ENCODE measurements at places on chromosomes 3 and 15.

GRCh38 chr3:127444761-127445160, 145.8 kb downstream of the TPRA1 start:
- DNase-seq = no peak

DNA sequence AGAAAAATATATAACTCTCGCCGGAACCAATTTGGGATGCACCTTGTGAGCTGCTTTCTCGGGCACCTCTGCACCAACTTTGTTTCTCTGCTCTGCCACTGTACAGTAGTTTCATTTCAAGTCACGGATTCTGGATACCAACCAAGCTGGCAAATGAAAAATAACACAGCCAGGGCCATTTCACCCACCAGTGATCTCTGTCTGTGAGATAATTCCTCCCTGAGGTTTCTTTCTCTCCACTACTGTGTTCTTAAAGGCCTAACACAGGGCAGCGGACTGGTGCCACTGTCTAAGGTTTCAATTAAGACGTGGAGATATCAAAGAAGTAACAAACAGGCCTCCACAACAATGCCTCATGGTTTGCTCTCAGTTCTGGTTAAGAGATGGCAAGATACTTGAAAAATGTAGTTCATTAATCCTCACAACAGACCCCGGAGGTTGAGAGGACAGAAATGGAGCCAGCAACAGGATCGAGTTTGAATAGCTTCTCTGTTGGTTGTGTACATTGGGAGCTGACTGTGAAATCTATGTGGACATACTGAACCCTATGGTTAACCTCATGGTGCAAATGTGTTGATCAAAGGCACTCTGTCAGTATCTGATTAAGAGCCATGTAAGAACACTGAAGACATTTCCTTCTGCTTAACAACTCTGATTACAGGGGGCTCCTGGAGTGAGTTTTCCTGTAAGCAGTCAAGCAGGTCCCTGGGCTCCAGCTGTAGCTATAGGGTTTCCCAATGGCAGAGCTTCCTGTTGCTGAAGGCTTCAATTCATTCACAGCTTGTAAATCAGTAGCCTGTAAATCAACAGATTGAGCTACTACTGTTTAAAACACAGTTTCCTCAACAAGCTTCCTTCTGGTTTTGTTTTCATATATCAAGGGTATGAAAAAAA, 470.5 kb downstream of the EPHA3 start:
- no peak for DNase-seq

DNA sequence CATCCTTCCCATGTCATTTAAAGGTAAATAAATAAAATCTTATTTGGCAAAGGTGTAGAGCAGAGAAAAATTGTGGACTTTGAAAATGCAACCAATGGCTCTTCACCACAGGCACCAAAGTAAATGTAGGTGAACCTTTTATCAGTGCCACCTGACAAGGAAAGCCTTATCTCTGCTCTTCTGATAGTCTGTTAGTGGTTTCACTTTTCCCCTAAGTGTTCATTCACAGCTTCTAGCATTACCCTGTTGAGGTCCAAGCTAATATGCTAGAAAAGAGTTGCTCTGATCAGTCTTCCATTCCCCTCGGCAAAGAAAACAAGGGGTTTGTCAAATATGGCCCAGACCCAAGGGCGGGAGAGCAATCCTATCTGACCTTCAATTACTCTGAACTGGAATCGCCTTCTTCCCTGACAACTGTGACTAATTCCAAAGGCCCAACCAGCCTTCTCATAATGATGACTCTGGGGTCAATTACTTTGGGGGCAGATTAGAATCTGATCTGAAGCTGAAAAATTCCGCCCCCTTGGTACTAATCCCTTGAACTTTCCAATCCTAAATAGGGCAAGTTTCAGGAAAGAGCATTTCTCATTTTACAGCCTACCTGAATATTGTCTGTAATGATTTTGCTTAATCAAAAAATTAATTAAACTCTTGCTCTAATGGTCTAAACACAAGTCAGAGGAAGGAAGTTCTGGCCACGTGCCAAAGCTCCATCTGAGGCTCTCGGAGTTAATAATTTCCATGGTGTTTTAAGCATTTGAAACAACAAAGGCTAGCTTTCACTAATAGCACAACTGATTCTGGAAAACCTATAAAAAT, 52.4 kb downstream of the SETMAR start:
- no peak for DNase-seq

GRCh38 chr3:128316481-128316891, 150.2 kb downstream of the DNAJB8 start:
- no peak for DNase-seq

DNA sequence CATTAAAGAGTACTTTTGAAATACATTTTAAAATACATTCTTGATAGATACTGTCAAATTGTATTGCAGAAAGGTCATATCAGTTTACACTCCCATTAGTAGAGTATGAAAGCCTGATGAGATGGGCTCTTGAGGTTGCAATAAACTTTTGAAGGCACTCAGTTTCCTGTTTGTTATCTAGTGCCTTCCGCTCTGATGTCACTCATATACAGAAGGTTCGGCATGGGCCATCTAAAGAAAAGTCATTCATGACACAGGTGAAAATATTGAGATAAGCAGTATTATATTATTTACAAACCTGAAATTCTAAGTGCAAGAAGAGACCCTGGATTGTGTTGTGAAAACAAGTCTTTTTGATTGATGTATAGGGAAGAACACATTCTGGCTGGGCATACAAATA, 36.5 kb upstream of the DENND4A start:
- DNase-seq = no peak

DNA sequence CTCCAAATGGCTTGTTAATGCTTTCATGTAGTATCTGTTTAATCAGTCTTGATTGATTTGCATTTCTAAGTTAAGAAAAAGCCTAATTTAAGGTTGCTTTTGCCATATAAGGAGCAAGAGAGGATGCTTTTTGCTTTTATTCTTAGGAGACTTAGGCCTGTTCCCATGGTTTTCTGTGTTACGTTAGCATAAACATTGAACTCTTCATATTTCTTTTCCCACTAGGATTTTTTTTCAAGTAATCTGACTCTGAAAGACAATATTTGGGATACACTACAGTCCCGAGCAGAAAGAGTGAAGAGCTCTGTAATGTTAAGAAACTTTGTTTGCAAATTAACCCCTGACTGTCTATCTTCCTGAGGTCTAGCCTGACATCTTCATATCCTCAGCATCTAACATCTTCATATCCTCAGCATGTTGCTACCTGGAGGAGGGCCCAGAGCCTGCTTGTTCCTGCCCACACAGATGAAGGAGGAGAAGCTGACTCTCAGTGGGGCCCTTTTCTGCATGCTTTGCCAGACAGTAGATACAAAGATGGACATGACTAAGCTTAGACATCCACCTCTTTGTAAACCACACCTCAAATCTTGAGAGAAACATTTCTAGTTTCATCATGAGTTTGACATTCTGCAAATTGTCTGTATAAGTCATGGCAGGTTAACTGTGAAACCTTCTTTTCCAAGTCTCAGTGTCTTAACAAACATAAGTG, 86.2 kb upstream of the COL6A5 start:
- no peak for DNase-seq

GRCh38 chr3:85801955-85802354, 843.2 kb downstream of the CADM2 start:
- DNase-seq = no peak

GRCh38 chr15:88834211-88834812, 31.1 kb downstream of the ACAN start:
- peak; percentile 76 for DNase-seq

DNA sequence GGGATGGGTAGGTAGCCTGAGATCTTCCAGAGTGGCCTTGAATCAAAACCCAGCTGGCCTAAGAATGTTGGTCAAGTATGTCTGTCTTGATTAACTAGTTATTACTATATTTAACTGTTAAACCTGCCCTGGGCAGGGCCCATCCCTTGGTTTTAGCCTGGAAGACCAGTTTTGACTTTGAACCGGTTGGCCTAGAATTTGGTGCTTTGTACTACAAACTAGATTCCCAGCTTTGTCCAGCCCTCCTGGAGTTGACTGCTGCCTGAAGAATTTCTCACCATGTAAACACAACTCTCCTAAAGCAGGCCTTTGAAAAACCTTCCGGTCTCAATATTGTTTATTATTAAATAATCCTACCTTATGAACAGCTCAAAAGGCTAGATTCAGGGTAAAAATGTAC, 16.0 kb downstream of the C15orf62 start:
- no peak for DNase-seq

DNA sequence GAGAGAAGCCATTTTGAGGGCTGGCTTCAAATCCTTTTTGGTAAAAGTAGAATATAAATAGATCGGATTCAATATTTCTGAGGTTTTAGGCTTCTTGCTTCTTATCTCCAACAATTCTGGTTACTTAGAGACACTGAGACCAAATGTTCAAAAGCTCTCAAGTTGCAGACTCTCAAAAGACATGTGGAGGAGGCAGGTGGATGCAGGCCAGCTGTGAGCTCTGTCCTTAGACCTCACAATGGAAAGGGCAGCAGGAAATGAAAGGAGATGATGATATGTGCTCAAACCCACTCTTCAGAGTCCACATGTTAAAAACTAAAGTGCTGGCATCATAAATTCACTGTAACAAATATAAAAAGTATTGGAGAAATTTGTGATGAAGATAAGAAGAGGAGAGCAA, 424.9 kb upstream of the ALCAM start:
- no peak for DNase-seq

DNA sequence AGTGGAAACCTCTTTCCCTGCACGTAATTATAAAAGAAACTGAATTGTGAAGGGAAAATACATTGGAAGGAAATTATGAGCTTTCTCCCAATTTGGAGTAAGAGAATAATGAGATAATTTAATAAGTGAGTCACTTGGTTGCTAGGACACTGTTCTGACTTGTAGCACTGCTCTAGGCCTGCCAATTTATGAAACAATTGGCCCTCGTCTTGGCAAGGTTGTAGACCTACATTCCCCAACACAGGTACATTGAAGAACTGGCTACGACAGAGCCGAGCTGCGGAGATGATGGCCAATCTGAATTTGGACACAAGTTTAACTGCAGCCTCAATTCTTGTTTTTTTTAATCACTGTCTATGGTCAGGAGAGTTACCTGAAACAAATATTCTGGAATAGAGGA, 674.1 kb downstream of the MECOM start:
- no peak for DNase-seq

- no peak for DNase-seq
Measured at GRCh38 chr3:85081191-85081906, 122.6 kb downstream of the CADM2 start.

DNA sequence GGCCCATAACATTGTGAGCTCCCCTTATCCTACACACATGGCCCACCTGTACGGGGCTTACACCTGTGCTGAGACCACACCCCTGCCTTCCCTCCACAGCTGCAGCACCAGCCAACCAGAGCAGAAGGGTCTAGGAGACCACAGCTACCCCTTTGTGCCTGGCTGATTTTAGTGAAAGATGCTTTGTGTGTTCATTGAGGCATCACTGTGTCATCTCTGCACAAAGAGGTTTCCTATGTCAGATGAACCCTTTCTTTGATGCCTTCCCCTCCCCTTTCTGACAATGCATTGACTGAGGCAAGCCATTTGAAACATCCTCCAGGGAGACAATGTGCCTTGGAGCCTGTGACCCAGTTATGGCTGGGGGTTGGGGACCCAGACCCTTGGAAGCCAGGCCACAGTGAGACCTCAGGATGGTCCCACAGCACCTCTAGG, 54.9 kb upstream of the SLC7A14 start:
- DNase-seq = no peak

DNA sequence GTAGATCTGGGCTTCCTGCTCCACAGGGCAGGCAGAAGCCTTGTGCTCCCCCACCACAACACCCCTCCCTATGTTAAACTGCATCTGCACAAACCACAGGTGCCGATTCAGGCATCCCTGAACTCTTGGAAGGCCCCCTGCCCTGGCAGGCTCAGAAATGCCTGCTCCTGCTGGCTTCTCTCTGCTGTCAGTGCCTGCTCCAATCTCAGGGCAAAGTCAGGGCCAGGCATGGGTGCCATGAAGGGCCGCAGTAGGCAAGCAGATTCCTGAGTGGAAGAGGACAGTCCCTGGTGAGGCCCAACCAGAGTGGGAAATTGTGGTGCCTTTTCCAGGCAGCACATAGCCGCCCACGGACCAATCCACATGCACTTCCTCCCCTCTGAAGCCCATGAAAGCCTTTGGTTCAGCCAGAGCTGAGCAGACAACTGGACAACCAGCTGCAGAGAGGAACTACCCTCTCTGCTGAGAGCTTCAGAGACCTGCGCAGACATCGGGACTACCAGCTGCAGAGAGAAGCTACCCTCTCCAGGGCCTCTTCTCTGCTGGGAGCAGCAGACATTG, 13.6 kb downstream of the PRR20G start:
- DNase-seq = no peak

DNA sequence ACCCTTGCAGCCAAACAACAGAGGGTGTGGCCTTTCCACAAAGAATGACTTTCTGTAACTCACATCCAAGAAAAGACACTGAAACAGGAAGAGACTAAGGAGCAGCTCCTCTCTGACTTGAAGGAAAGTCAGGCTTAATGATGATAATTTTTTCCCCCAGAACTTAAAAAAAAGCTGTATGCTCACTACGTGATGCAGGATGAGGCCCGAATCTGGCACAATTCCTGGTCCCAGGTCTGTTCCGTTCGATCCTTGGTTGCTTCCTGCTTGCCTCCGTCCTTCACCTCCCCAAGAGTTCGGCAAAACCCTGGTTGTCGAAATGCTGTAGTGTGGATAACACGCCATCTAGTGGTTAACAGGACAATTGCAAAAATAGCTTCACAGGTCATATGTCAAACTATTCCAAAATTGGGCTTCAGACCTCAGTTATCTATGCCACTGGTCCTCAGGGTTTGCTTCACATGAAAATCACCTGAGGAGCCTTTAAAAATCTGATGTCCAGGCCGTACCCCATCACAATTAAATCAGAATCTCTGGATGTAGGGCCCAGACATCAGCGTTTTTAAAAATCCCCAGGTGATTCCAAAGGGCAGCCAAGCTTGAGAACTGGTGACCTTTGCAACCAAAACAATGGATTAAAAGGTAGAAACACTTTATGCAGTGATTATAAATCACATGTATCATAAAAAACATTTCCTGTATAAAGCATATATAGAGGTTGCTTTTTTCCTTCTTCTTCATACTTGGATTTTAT, 28.1 kb upstream of the SYNM start:
- DNase-seq = peak; percentile 63

GRCh38 chr3:136350132-136350531, 100.0 kb downstream of the PCCB start:
- DNase-seq = peak; percentile 63

DNA sequence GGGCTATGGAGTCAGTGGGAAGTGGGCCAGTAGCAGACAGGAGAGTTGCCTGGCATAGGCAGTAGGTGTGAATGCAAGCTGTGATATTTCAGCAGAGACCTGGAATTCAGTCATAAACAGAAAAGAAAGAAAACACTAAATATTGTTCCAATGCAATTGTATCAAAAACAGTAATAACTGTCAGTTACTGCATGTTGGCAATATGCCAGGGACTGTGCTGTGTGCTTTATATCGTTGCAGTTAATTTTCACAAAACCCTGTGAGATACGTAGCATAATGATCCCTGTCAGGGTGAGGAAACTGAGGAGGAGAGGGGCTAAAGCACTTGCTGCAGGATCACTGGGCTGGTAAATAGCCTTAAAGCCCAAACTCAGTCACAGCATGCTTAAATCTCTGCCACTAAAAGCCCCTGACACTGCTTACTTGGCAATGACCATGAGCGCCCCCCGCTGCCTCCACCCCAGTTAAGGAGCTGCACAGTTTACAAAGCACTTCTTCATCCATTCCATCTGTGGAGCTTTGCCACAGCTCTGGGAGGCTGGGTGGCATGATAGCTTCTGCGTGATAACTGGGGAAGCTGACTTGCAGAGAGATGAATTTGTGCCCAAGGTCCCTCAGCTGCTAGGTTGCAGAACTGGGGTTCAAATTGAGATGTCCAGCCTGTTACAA, 3.9 kb downstream of the SLC6A1 start:
- no peak for DNase-seq
